MCF 10A (cell line): ENCODE measurements at places on chromosomes 2 and 18. TPM values are rescaled to one million over a fixed set of nuclear protein-coding genes. Genes with fewer than 3 reads are reported as not detected.

TUBA4A gene
- 37.2 and 80.5 TPM in 2 replicates for total RNA-seq

SERPINB2 gene
- total RNA-seq = 0.47 and 0.82 TPM in 2 replicates

RGPD4 gene
- 0.10 and 0.14 TPM in 2 replicates for total RNA-seq

PIEZO2 gene
- total RNA-seq = 0.49 and 0.93 TPM in 2 replicates

LRP2 gene
- 0.02 and 0.07 TPM in 2 replicates for total RNA-seq

PJVK gene
- total RNA-seq = 7.4 and 10.4 TPM in 2 replicates

SPDYA gene
- 2.6 and 2.8 TPM in 2 replicates for total RNA-seq

DES gene
- not detected in 2 replicates for total RNA-seq

NT5DC4 gene
- total RNA-seq = not detected in 2 replicates

SIX2 gene
- 0.96 and 1.2 TPM in 2 replicates for total RNA-seq

CFAP65 gene
- total RNA-seq = not detected in 2 replicates

KDM3A gene
- 21.1 and 34.6 TPM in 2 replicates for total RNA-seq

ASAP2 gene
- 80.8 and 89.5 TPM in 2 replicates for total RNA-seq

MCEE gene
- total RNA-seq = 14.7 and 14.9 TPM in 2 replicates

ELOA2 gene
- not detected in 2 replicates for total RNA-seq

ADGRF3 gene
- total RNA-seq = 0.17 TPM in 1 of 2 replicates, not detected in the other

M1AP gene
- total RNA-seq = not detected in 2 replicates
